ENCODE measurements at places on chromosomes 5 and 9. TPM values are rescaled to one million over a fixed set of nuclear protein-coding genes. Genes with fewer than 3 reads are reported as not detected.

Gene DUSP1
- 662 TPM for total RNA-seq

Gene FCN1
- 0.31 TPM for total RNA-seq

Gene FGF1
- 0.16 TPM for total RNA-seq

Gene STPG3
- total RNA-seq: not detected

Gene GAPT
- not detected for total RNA-seq

Data from gastroesophageal sphincter (tissue), 4 donors.